NCI-H345 (cell line): ENCODE measurements at places on chromosomes 3 and 15.
A peak's percentile ranks its signal among the peaks of the same experiment; 100 is the strongest.

- DNase-seq, result no peak
Measured at GRCh38 chr15:62378772-62379498, 213.8 kb upstream of the C2CD4B start.

- DNase-seq, result no peak
Measured at GRCh38 chr15:66734961-66735908, 33.2 kb downstream of the SMAD6 start.

GRCh38 chr3:156488767-156489166, 66.2 kb downstream of the SSR3 start:
- DNase-seq, result no peak

DNA sequence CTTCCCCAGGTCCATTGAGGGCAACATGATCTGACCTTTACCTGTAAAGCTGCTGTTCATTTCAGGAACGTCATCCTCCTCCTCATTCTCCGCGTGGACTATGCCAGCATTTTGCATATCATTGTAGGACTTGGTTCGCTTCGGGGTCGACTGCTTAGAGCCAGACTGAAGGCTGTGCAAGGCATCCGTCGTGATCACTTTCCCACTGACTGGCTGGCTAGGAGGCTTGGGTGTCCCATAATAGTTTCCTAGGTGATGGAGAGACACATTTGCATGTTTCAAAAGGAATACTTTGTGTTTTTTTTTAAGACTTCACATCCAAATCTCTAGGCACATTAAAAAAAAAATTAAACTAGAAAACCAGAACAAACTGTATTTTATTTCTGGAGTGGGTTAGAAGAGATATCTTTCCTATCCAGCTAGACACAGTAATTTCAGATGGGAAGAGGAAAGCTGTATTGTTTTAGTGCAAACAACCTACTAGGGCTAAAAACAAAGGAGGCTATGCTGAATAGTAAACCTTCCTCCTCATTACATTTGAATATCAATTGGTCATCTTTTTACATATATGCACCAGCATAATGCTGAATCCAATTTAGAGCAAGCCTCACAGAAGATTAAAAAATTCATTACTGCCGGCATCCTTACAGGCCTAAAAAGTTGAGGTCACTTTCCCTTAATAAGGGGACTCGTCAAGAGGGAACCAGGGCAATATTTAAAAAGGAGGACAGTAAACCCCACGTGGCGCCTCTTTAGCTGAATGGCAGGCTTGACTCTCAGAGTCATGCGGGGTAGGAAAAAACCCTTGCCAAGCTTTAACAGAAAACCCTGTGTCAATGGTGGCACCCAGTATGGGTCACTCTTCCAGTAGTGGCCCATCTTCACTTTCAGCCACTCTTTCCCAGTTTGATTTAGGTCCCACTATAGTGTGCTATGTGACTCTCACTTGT, 559.9 kb downstream of the MAGI1 start:
- DNase-seq, result no peak

DNA sequence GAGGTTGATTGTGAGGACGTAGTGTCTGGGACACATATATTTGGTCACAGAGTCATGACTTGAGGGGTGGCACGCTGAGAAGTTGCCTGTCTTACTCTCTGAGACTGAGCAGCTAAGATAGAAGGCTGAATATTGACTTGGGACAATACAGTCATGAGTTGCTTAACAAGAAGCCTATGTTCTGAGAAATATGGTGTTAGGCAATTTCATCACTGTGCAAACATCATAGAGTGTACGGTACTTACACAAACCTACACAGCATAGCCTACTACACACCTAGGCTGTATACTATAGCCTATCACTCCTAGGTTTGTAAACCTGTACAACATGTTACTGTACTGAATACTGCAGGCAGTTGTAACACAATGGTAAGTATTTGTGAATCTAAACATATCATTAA, 30.3 kb upstream of the SPESP1 start:
- no peak for DNase-seq

DNA sequence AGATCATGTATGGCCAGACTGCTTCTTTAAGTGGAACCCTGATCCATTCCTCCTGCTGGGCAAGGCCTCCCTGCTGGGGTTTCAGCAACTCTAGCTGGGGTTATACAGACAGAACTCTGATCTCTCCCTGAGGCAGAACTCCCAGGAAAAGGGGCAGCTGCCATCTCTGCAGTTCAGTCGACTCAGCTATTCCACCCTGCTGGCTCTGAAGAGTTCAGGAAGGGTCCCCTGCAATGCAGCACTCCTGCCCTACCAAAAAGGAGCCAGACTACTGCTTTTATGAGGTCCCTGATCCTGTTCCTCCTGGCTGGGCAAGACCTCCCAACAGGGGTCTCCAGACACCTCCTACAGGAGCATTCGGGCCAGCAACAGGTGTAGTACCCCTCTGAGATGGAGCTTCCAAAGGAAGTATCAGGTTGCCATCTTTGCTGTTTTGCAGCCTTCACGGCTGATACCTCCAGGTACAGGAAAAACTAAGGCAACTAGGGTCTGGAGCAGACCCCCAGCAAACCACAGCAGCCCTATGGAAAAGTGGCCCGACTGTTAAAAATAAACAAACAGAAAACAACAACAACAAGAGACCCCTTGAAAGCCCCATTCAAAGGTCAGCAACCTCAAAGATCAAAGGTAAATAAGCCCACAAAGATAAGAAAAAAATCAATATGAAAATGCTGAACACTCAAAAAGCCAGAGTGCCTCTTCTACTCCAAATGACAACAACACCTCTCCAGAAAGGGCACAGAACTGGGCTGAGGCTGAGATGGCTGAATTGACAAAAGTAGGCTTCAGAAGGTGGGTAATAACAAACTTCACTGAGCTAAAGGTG, 14.2 kb upstream of the CP start:
- no peak for DNase-seq

DNA sequence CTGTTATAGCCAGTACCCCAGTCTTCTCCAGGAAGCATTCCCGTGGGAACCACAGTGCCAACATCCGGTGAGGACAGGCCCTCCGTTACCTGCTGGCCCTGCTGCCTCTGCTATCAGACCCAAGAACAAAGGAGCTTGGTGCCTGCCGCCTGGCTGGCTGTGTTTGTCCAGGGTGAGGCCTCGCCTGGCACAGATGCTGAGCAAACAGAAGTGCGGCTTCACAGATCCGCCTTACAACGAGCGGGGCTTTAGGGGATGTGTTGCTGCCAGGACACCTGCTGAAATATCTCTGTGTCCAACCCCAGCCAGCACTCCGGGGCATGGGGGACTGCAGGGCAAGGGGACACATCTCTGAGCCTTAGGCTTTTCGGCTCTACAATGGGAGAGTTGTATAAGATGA, 2.2 kb upstream of the EPHB3 start:
- peak; percentile 96 for DNase-seq

- no peak for DNase-seq
Measured at GRCh38 chr3:134991003-134991402, 195.9 kb downstream of the EPHB1 start.

DNA sequence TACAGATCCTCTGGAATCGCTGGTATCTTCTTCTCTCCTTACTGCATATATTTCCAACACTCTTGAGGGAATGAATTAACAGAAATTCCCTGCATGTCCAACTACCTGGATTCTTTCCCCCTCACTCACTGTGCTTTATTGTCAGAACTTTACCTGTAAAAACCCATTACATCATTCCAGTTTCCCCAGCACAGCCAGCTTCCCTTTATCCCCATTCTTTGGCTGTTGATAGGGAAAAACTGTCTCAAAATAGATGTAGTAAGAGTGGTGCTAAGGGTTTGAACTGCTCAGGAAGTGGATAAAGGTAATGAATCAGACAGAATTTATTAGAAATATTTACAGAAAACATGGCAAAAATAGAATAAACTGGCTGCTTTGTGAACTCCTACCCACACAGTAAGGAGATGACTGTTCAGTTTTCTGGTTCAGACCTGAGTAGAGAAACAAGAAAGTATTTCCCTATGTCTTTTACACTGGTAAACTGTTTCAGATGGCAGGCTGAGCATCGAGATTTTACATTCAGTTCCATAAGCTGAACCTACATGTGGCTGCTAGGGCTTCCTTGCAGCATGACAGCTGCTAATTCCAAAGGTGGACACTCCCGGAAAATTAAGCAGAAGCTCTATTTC, 188.4 kb downstream of the CPNE4 start:
- DNase-seq, result no peak

GRCh38 chr3:82058809-82059208, 297.4 kb upstream of the GBE1 start:
- DNase-seq, result no peak

- DNase-seq, result no peak
Measured at GRCh38 chr3:136753326-136753939, 1.3 kb upstream of the STAG1 start.

DNA sequence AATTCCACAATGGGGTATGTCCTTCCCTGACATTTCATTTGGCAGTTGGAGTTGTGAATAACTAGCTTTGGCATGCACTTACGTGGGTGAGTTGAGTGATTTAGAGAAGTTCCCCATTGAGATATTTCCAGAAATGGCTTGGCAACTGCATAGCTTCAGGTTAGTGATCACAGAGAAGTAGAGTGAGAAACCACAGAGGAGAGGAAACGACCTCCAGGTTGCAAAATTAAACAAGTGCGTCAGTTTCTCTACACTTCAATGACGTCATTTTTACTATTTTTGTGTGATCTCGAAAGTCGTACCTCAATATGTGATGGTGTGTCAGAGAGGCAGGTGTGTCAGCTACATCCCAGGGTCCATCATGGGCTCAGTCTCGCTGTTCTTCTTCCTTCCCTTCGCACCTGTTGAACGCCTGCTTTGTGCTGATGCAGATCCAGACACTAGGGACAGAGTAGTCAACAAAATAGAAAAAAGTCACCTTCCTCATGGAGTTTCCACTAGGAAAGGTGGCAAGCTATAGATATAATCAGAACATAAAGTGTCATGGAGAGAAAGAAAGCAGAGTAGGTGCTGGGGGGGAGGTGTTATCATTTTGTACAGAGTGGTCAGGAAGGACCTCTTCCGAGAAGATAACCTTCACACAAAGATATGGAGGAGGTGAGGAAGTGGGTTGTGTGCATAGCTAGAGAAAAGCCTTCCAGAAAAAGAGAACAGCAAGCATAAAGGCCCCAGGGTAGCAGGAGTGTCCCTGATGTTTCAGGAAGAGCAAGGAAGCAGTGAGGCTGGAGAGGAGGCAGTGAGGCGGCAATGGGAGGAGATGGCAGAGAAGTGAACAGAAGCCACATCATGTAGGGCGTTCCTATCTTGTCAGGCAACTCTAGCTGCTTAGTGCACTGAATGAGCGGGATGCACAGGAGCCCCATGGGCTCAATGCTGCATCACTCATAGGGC, 75.6 kb downstream of the MCTP2 start:
- DNase-seq, result no peak

DNA sequence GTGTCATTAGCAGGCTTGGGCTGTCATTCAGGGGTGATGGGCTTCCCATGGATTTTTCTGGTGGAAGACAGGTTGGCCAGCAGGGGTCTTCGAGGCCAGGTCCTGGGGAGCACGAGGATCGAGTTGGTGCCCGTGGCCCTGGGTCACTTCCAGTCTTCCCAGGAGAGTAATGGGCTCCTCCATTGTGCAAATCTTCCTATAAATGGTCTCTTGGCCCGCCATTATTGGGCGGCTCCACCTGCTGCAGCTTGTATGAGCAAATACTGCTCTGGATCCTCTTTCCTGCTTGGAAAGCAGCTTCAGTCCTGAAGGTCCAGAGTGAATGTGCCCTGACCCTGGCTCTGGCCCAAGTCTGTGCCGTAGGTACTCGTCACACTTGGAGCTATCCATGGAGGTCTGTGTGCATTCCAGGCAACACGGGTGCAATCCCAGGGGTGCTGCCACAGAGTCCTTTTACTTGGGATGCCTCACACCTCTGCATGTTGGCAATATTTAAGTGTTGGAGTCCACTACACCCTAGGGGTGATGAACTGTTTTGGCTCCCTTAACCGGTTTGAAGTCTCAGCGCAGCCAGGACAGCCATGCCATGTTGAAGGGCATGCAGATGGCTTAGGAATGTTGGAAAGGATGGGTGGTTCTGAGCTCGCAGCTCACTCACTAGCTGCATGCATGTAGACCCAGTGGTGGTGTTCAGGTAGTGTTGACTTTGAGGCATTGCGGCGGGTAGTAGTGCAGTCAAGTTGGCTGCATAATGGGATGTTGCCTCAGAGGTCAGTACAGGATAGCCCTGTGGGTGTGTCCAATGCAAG, 97.6 kb downstream of the SNRPN start:
- DNase-seq, result no peak

DNA sequence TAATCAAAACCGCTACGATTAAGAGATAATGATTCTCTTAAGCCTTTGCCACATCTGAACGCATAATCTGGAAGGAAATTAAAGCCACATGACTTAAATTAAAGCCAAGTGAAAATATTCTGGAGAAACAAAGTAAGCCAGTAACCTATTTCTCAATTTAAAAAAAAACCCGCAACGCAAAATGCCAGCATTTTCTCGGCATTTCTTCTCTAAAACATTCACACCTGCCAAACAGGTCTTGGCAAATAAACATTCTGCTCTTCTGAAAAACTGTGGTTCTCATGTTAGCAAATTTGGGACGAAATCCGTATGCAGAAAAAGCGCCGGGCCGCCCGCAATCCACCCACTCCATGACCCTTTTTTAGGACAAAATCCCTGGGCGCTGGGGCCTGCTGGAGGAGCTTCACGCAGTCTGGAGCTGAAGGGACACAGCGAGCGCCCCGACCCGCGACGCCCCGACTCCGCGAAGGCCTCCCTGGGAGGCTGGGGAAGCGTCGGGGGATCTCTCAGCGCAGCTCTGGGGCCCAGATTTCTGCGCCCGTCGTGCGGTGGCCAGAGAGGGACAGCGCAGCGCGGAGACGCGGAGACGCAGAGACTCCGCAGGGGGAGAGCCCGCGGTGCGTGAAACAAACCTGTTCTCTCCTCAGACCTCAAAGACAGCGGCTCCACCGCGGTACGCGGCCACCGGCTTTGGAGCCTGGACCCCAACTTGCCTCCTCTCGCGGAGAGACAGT, 471 bp downstream of the NKIRAS1 start:
- DNase-seq, result no peak

- DNase-seq, result no peak
Measured at GRCh38 chr3:62238431-62238830, 134.9 kb downstream of the FEZF2 start.

- DNase-seq, result no peak
Measured at GRCh38 chr3:14609506-14609905, 42.1 kb upstream of the CCDC174 start.
